NCI-H1694 treated with DMSO at 0.1 percent for 48 hours (cell line): ENCODE measurements at places on chromosomes 13 and 19.
A peak's percentile ranks its signal among the peaks of the same experiment; 100 is the strongest.

- no peak for DNase-seq
Observed at GRCh38 chr19:2453431-2454025, 3.2 kb downstream of the LMNB2 start.

DNA sequence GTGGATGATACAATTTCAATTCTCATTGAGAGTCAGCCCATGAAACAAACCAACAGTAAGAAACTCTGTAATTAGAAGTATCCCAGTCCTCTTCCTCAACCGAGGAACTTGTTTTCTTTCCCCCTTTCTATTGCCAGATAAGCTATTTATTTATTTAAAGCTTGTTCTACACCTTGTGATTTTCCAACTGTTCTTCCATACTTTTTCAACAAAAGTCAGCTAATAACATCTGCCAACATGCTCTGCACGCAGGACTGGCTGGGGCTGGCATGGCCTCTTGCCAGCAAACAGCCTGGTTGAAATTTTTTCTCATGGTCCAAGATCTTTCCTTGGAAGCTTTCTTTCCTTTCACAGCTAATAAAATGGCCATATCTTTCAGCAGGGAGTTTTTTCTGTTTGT lies 2.9 kb upstream of the IRS2 start:
- peak; percentile 62 for DNase-seq

GRCh38 chr19:48681127-48681470 lies 8.3 kb upstream of the NTN5 start:
- no peak for DNase-seq

DNA sequence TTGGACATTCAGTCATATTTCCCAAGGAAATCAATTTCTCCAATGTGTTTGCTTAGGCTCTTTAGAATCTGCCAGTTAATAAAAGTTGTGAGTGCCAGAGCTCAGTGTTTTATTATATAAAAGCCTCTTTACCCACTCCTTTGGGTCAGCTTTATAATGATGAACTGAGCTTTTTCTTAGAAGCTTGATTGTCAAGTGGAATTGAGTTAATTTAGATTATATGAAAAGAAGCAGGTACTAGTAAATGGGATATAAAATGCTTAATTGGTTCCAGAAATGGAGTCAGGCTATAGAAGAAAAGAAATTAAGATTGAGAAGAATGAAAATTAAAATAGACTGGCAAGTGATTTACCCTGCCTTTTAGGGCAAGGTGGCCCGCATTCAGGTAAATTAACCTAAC lies 363.2 kb downstream of the SLITRK6 start:
- DNase-seq: no peak

GRCh38 chr19:45154064-45154827 lies 6.5 kb downstream of the NKPD1 start:
- DNase-seq: no peak

- no peak for DNase-seq
Observed at GRCh38 chr13:94333131-94333820, 146.2 kb downstream of the DCT start.

DNA sequence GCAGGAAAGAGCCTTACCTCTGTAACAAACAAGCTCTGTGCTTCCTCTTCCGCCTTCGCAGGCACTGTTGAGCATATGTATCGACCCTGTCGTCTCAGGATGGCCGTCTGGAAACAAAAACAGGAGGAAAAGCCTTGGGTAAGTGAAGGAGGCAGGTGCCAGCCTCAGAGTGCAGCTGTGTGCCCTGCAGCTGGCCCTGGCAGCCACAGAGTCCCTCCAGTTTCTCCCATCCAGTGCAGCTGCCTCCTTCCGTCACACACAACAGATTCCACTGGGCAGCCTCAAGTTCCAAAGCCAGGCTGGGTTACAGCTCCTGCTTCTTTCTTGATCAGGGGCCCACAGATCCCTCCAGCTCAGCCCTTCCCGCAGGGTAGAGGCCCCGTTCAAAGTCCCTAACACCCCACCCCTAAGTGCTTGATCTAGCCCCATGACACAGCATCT lies 47.7 kb downstream of the DOCK9 start:
- no peak for DNase-seq

- no peak for DNase-seq
Observed at GRCh38 chr19:39065928-39066327, 18.2 kb upstream of the ACP7 start.

- DNase-seq: no peak
Observed at GRCh38 chr19:46411925-46412649, 1.3 kb downstream of the CCDC8 start.

GRCh38 chr19:4136680-4137088 lies 12.8 kb upstream of the MAP2K2 start:
- DNase-seq: no peak

DNA sequence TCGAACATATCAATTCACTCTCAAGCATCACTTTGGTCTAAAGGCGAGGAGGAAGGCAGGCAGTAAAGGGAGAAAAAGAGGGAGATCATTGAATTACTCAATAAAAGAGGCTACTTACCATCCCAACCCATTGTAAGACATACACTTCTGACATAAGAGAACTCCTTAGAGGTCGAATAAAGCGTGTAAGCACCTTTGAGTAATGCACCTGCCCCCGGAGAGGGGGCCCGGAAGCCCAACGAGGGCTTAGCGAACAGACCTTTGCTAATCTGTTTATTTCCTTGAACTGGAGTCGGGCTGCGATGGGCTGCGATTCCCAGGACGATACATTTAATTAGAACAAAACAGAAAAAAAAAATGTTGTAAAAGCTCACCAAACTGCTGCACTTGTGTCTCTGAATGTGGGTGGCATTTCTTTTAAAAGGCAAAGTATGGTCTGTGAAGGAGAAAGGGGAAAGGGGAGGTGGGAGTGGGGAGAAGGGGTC lies 3.0 kb downstream of the ZC3H4 start:
- no peak for DNase-seq

GRCh38 chr13:103618151-103618550 lies 551.9 kb upstream of the SLC10A2 start:
- DNase-seq: peak; percentile 71

DNA sequence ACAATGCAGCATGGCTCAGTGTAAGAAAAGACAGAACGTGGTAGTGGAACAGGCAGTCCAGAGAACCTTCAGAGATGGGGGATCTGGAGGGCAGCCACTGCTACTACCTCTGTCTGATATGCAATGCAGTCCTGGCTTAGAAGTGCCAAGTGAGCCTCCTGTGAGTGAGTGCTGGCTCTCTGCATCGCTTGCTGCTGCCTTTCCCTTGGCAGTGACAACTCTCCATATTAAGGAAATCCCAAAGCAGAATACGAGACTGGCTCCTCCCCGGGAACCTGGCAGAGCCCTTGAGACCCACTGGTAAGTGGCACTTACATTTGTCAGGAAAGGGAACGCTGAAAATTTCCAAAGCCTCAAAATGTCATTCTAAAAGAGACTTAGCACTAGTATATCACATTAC lies 7.5 kb downstream of the DOCK9 start:
- no peak for DNase-seq

- DNase-seq: no peak
Observed at GRCh38 chr13:77863144-77863543, 55.5 kb downstream of the EDNRB start.

DNA sequence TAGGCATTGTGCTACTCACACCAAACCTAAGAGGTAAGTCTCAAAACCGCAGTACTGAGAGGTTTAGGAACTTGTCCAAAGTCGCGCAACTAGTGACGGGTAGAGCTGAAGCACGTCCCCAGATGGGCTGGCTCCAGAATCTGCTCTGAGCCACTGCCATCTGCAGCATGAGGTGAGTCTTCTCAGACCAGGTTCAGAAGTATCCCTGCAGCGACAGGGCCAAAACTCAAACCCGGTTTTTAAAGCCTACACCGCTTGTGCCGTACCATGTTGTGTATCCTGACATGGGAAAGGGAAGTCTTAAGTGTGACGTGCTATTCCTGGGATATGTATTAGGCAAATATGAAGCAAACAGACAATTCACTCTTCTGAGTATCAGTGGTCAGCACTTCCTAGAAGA lies 45.1 kb downstream of the ATP7B start:
- no peak for DNase-seq

DNA sequence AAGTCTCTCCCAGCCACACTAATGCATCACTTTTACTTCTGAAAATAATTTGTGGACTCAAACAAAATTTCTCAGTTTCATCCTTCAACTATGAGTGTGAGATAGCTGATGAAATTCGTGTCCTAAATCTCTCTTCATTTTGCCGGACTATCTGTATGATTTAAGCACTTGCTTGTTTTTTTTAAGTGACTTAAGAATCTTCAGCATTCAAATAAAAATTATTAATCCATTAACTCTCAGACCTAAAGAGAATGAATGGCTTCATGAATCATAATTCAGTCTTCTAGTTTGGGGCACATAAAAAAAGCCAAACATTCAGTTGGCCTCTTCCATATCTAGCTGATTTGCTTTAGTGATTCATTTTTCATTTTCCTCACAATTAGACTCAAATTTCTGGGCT lies 579.5 kb downstream of the DCT start:
- DNase-seq: no peak

DNA sequence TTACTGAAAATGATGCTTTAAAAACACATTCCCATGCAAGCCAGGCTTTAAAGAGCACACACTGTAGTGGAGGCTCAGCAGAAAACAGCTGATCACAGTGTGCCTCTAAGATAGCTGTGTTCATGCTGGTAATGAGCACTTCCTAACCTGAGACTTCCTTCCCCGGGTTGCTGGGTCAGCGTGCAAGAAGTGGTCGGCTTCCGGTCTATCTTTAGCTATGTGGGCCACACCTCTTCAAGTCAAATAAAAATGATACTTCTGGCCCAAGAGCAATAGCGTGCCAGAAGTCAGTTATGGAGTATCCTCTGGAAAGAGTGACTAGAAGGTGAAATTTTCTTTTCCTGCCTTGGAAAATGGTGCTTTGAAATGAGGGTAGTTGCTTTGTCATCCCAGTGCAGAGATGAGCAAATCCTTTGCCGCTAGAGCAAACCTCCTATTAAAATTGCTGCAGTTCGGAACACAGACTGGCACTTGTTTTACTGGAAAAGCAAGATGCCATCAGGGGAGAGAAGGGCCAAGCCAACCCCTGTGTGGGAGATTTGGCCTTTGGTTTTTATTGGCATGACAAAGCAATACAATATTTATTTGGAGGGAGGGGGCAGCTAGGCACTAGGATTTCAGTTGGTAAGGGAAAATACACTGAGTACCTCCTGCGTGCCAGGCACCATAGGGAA lies 64.2 kb downstream of the ARHGAP35 start:
- DNase-seq: no peak

- peak; percentile 60 for DNase-seq
Observed at GRCh38 chr19:37931881-37932655, 25.1 kb downstream of the SIPA1L3 start.

GRCh38 chr19:7172794-7173193 lies 103.3 kb downstream of the ZNF557 start:
- DNase-seq: no peak

- DNase-seq: no peak
Observed at GRCh38 chr13:110965038-110965754, 50.3 kb upstream of the ANKRD10 start.

DNA sequence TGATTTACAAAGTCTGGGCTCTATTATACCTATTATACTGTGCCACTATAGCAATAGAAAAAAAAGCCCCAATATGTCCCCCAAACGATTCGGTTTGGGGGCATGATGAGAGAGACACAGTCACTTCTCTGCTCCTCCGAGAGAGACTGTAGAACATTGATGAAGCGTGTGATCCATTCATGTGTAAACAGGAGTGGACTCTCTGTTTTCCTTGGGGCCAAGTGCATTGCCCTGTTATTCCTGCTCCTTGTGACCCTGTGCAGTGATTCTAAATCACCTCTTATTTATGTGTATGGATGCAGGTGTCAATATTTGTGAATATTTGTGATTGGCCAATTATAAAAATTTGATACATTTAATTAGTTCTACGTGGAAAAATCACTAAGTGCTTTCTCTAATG lies 17.0 kb downstream of the F10 start:
- DNase-seq: no peak

DNA sequence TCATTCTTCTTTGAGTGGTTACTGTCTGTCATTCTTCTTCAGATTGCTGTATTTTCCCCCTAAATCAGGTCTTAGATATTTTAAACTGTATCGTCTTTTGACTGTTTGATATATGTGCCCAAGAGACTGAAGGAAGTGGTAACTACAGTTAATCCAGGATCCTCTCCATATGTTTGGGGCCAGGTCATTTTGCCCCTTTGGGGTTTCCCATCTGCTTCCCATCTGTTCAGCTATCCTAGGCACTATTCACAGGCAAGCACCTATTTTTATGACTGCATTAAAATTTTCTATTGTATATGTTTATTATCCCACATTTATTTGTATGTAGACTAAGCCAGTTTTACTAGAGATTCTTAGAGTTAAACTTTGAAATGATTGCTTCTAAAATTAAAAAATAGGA lies 244.2 kb downstream of the PCCA start:
- DNase-seq: peak; percentile 51

- DNase-seq: no peak
Observed at GRCh38 chr19:45470762-45471081, 2.9 kb downstream of the FOSB start.

GRCh38 chr13:32610538-32610937 lies 24.3 kb downstream of the PDS5B start:
- DNase-seq: no peak
